ENCODE measurements at places on chromosomes 16 and 17. TPM values are rescaled to one million over a fixed set of nuclear protein-coding genes. Genes with fewer than 3 reads are reported as not detected.

DNA sequence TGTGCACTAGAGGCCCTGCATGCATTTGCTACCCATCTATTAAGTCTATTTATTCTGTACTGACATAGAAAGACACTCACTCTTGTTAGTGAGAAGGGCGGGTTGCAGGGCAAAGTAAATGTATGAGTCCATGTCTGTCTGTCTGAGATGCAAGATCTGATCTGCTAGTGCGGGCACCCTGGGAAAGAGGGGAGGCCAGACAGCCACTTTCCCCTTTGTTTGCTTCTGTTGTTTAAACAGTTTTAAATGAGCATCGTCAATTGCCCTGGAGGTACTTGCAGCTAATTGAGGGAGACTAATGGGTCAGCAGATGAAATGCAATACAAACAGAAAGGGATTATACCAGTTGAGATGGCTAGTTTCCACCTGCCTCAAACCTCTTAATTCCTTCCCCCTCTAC is 24.9 kb downstream of the SCNN1G start:
- no peak for DNase-seq

The NPIPB6 gene
- 0.72 TPM for total RNA-seq

GRCh38 chr17:72976971-72977770 is 115.3 kb downstream of the SLC39A11 start:
- peak; percentile 94 for DNase-seq

- no peak for DNase-seq
These were observed at the start of gene WNT9B for GRCh38 chr17:46851029-46851741. Gene WNT9B (plus strand): TSS chr17:46851583. CDS start chr17:46851639, 56 bp downstream.

The KRTAP4-4 gene
- not detected for total RNA-seq

The ERBB2 gene
- total RNA-seq = 51.9 TPM
